Left forelimb (tissue), 1 donor: ENCODE measurements at places on chromosomes 11 and 22.

GRCh38 chr11:17313349-17314231 lies 37.1 kb downstream of the NUCB2 start:
- no peak for DNase-seq

- DNase-seq = no peak
Measured at GRCh38 chr11:117816846-117817367, 7.6 kb downstream of the FXYD2 start.

DNA sequence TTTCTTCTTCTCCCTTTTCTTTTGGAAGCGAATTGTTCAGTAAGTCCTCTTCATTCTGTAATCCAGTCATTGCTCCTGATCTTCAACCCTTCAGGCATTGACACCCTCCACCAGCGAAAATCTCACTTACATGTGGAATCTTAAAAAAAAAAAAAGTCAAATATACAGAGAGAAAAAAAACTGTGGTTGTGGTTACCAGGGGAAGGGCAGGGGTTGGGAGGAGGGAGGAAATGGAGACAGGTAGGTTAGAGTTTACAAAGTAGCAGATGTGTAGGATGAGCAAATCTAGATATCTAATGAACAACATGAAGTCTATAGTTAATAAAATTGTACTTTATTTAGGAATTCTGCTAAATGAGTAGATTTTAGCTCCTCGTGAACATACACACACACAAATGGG lies 17.7 kb upstream of the TMEM123 start:
- no peak for DNase-seq

- DNase-seq = no peak
Measured at GRCh38 chr22:23499845-23500500, 80.1 kb downstream of the IGLL1 start.

- DNase-seq = no peak
Measured at GRCh38 chr11:69953356-69953755, 124.8 kb upstream of the ANO1 start.

GRCh38 chr11:10293423-10294289 lies at the start of gene SBF2:
TSS of gene SBF2 (minus strand) at chr11:10294219. CDS start at chr11:10294069, 150 bp downstream.
- peak; percentile 92 for DNase-seq

DNA sequence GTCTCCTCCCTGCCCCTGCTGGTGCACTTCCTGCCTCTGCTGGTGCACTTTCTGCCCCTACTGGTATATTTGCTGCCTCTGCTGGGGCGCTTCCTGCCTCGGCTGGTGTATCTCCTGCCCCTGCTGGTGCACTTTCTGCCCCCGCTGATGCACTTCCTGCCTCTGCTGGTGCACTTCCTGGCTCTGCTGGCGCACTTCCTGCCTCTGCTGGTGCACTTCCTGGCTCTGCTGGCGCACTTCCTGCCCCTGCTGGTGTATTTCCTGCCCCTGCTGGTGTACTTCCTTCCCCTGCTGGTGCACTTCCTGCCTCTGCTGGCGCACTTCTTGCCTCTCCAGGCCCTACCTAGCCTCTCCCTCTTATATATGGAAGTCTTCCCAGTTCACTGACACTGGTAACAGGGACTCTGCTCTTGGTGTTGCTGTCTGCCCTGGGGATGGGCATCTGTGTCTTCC lies 10.1 kb downstream of the MTFP1 start:
- no peak for DNase-seq

GRCh38 chr11:12842933-12843636 lies 166.0 kb upstream of the RASSF10 start:
- no peak for DNase-seq

- DNase-seq = no peak
Measured at GRCh38 chr11:129947474-129947873, 52.1 kb upstream of the NFRKB start.

DNA sequence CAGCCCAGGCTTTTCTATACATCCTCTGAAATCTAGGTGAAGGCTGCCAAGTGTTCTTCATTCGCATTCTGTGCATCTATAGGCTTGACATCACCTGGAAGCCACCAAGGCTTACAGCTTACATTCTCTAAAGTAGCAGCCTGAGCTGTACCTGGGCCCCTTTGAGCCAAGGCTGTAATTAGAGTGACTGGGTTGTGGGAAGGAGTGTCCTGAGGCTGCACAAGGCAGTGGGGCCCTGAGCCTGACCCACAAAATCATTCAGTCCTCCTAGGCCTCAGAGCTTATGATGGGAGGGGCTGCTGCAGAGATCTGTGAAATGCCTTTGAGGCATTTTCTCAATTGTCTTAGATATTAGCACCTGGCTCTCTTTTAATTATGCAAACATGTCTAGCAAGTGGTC lies 33.0 kb upstream of the RDX start:
- no peak for DNase-seq

GRCh38 chr11:130915603-130916237 lies 559 bp downstream of the SNX19 start:
- DNase-seq = no peak

- no peak for DNase-seq
Measured at GRCh38 chr11:44471603-44472002, 93.9 kb upstream of the CD82 start.

DNA sequence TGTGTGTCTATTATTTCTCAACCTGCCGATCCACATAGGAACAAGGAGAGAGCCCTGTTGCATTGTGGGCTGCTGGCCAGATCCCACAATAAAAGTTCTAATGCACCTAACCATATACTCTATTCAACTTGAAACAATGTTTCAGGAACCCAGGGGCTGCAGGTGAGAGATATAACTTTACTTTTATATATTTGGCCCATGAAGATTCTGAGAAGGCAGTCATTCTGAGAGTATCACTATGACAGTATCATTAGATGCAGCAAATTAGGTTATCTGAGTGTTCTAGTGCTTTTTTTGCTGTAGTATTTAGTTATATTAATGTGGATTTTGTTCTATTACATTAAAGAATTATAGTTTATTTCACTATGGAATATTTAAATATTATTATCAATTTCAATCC lies 655.1 kb upstream of the ARHGAP42 start:
- DNase-seq = no peak

DNA sequence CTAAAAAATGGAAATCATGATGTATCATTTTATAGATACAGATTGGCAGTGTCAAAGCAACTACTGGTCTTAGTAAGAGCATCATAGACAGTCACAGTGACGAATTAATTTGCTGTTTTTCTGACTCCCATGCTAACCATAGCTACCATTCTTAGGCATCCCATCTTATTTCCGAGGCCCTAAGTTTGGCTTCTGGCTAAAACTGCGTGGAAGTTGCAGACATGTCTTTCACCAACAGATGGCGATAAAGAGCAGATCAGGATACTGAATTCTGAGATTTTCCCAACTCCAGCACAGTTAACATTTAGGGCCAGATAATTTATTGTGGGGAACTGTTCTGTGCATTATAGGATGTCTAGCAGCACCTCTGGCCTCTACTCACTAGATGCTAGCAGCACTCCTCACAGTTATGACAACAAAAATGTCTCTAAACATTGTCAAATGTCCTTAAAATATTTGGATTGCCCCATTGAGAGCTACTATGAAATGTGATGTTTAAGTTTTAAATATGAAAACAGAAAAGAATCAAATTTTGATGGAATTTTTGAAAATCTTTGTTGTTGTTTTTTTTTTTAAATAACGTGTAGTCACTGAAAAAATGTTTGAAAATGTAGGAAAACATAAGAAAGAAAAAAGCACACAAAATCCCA lies 16.3 kb downstream of the OR2AG2 start:
- DNase-seq = no peak

GRCh38 chr11:69881467-69882269 lies 62.5 kb upstream of the FGF3 start:
- no peak for DNase-seq

DNA sequence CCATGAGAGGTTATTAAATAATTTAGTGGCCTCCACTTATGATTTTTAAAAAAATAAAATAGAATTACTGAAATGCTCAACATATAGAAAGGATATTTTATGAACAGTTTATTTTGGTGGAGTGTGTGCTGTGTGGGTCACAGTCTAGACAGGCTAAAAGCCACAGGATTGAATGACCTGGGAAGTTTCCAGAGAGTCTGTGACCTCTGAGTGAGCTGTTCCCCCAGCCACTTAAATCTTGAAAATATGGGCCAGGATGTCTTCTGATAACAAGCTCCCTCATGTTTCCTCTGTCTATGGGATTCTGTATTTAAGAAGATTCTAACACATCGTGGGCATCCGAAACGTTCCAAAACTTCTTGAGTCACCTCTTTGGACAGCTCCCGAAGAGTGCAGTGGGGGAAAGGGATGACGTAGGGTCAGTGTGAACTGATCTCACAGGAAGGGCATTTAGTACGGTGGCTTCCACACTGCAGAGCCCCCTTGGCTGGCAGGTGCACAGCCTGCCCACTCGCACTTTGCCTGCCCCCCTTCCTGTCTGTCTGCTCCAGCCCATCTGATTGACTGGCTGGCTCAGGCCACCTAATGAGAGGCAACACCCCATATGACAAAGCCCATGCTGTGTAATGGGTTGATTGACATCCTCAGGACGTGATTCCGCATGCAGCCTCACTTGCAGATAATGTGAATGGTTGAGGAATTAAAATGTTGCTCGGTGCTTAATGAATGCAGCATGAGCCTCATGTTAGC lies 97.4 kb downstream of the NTM start:
- DNase-seq = no peak

GRCh38 chr11:133600786-133601185 lies 68.5 kb upstream of the OPCML start:
- DNase-seq = no peak

- DNase-seq = no peak
Measured at GRCh38 chr11:12409621-12410005, 32.2 kb downstream of the PARVA start.

- DNase-seq = no peak
Measured at GRCh38 chr11:34866375-34866774, 49.8 kb downstream of the APIP start.

- no peak for DNase-seq
Measured at GRCh38 chr22:31082606-31083376, 1.7 kb downstream of the SMTN start.

DNA sequence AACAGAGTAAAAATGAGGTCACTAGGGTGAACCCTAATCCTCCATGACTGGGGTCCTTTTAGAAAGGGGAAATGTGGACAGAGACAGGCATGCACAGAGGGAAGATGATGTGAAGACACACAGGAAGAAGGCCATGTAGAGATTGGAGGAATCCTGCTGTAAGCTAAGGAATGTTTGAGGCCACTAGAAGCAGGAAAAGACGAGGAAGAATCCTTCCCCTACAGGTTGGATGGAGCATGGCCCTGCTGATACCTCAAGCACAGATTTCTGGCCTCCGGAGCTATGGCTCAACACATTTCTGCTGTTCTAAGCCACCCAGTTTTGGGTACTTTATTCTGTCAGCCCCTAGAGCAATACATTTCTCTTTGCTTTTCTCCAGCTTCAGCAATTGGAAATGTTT lies 486.9 kb downstream of the MIAT start:
- DNase-seq = no peak

GRCh38 chr11:76591416-76591815 lies 79.1 kb downstream of the LRRC32 start:
- no peak for DNase-seq

- no peak for DNase-seq
Measured at GRCh38 chr22:47433627-47434026, 671.2 kb downstream of the TBC1D22A start.
